AG10803 (cell line): ENCODE measurements at places on chromosomes 1 and 21.

DNA sequence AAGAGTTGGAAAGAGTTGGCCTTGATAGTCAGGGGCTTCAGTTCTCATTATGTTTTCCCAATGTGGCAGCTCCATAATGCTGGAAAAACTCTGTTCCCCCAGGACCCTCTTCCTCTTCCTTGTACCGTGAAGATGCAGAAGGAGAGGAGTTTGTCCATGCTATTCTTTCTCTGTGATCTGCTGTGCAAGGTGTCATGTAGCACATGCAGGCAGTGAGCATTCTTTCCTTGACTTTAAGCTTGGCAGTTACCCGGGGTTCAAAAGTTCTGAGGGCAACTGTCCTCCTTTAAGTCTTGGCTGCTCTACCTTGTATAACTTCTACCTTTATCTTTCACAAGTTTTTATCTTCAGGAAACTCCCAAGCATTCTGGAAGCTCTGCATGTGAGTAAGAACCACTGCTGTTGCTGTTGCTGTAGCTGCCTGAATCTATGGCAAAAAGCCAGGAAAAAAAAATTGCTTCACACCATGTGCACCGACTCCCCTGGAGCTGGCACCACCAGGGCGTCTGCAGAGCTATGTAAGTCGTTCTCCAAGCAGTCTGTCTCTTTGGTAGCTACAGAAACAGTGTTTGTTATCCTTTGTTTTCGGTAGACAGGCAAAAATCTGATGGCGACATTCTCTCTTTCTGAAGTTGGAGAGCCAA, 42.7 kb upstream of the SLC16A1 start:
- peak; percentile 94 for DNase-seq

DNA sequence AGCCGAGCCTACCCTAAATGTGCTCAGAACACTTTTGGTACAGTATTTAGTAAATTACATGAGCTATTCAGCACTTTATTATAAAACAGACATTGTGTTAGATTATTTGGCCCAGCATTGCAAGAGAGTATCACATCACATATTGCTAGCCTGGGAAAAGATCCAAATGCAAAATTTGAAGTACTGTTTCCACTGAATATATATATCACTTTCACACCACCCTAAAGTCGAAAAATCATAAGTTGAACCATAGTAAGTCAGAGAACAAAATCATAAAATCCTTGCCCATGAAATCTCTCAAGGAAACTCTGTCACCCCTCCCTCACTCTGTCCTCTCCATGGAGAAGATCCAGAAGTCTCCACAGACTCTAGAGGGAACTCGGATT, 33.1 kb downstream of the RGS8 start:
- DNase-seq, result no peak

DNA sequence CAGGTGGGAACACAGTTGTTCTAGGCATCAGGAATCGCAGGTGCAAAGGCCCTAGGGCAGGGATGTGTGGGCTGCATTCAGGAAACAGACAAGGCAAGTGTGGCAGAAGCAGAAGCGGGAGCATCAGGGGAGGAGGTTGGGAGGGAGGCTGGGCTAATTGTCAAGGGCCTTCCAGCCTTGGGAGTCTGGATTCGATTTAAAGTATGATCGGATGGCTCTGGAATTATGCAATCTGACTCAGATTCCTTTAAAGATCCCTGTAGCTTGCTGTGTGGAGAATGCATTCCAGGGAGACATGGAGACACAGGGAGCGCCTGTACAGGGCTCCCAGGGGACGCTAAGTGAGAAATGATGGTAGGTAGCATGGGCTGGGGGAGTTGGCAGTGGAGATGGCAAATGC, 86.5 kb downstream of the LACTBL1 start:
- DNase-seq, result peak; percentile 95

DNA sequence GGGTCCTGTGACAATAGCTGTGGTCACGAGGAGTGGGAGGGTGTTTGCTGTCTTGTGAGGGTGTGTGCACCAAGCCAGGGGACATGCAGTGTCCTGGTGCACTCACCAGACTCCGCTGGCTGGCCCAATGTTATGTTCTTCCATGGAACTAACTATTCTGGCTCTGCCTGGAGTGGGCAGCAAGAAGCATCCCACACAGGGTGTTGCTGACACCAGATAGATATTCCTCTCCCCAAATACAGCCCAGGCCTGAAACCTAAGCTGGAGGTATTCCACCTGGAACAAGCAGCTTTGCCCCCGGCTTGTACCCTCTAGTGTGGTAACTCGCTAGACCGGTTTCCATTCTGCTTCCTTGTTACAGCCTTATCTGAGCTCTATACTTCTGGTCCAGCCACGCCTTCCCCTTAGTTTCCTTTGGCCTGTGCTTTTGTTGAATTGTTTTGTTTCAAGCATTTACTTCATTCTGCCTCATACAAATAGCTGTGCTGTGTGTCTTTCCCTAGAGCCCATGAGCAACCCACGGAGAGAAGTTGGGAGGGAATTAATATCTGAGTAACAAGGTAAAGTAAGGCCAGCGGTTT, 14.7 kb upstream of the LY9 start:
- no peak for DNase-seq

DNA sequence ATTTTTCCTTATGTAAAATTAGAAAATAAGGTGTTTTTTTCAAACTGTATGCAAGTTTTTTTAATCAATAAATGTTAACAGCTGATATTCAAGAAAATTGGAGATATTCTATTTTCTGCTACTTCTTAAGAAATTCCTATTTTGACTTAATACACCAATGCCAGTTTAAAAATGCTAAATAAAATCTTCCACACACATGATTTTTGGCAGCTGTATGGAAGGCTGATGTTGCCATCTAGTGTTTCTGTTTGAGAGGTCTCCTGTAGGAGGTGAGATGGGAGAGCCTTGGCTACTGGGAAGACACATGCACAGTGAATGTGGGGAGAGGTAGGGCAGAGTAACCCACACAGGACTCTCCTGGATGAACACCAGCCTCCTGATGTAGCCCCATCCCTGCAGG, 29.2 kb upstream of the OR2B11 start:
- DNase-seq, result peak; percentile 19

GRCh38 chr1:5311147-5311546, 656.7 kb downstream of the AJAP1 start:
- DNase-seq, result no peak

GRCh38 chr1:236429715-236430274, 35.7 kb downstream of the EDARADD start:
- DNase-seq, result no peak

DNA sequence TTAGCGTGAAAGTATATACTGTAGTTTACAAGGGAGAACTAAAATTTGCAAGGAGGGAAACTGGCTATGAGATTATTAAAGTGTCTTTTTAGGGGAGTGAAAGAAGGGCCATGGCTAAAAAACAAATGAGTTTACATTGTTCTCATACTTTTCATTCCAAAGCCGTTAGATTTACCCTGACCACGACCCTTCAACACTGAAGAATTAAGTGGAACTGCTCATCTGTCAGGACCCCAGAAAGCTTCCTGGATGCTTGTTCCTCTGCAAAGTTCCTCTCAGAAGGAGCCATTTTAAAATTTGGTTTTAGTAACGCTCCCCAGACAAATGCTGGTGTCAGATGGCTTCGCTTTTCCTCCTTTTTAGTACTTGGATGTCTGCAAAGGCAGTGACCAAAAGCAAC, 82.7 kb upstream of the ZBTB18 start:
- DNase-seq, result peak; percentile 36

DNA sequence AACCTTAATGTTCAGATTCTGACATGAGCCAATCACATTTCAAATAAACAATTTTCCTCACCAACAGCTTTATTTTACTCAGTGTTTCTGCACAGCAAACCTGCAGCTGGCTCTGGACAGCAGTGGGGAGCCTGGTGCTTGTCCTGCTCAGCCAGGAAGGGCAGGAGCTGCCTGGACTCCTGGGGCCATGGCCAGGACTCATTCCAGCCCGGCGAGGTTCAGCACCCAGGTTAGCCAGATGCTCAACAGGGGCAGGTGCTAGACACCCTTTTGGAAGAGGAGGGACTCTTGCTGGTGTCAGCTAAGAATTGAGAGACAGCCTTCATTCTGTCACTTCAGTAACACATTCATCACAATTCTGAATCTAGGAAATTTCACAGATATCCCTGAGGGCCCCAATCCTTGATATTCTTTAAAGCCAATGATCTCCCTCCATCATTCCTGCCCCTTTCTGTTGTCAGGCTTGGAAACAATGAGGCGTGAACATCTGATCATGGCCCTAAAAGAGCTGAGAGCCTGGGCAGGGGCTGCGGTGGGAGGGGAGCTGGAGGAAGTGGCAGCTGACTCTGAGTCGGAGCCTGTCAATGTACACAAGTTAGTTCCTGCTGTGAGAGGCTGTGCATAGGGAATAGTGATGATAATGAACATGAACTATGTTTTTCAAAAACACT, 251.3 kb downstream of the SDCCAG8 start:
- no peak for DNase-seq

GRCh38 chr1:206635978-206636345, 626 bp downstream of the DYRK3 start:
- no peak for DNase-seq

DNA sequence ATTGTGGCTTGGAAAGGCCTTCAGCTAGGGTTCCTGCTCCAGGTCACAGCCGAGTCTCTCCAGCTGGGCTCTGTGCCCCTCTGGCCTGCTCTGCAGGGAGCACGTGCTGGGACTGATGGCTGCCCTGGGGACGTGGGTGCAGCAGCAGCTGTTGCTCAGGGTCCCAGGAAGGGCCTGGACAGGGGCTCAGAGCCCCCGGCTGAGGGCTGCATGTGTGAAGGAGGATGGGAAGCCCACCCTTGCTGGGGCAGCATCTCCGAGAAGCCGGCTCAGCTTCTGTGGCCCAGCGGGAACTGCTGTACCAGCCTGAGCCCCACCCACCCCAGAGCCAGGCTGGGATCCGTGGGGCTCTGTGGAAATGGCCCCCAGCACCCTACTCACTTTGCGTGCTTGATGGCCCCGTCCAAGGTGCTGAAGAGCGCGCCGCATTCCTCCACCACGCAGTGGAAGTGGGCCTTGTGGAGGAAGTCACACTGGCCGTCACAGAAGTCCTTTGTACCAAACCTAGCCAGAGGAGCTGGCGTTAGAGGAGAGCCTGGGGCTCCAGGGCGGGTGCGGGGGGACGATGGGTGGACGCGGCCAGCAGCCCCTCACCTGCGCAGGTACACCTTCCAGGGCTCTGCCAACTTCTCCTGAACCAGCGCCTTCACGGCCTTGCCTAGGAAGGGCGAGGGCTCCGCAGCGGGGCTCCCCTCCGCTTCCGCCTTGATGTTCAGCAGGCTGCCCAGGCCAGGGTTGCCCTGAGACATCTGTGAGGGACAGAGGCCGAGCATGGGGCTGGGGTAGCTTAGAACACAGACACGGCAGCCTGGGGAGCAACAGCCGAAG, 147.5 kb downstream of the CASZ1 start:
- DNase-seq, result no peak

- DNase-seq, result no peak
These were observed 410 bp downstream of the TXNDC12 start for GRCh38 chr1:52054496-52055065.

DNA sequence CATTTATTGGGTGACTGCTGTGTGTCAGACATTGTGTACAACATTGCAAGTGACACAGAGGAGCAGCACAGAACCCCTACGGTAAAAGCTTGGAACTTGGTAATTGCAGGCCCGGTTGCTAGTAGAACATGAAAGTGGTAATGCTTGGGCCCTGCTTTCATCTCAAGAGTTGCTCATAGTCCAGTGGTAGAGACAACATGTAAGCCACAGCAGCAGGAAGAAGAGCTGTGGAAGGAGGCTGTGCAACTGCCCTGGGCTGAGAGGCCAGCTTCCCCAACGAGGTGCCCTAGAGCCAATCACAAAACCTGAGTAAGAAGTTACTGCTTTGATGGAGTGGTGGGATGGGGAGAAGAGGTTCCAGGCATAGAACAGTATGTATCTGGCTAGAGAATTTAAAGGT, 18.4 kb downstream of the CNIH4 start:
- no peak for DNase-seq

DNA sequence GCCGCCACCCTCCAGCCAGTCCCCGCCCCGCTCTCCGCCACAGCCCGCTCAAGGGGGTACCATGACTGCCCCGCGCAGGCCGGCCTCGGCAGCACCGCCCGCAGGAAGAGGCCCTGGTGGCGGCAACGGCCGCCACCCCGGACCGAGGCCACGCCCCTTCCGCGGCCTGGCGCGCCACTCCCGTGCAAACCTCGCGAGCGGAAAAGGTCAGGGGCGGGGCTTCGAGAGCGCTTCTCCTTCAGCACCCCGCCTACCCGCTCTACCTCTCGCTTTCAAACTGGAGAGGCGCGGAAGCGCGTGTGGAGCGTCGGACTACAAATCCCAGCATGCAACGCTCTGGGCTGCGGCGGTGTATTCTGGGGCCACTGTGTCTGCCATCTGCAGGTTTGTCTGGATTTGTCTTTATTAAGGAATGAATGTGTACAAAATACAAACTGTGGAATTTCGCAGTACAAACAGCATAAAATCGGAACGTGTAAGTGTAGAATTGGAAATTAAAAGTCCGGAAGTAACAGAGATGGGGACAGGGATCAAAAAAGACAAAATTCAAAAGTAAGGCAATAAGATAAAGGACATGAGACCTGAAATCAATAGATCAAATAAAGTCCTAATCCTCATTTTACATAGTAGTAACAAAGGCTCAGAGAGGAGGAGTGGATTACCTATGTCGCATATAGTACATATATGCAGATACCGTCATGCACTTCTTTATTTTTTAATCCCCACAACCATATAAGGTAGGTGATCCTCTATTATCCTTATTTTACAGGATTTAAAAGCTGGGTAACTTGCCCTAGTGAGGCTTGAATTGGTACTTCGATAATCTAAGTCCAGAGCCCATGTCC, 464 bp upstream of the ADSS2 start:
- peak; percentile 99 for DNase-seq
